ENCODE measurements at places on chromosomes 16 and 17. TPM values are rescaled to one million over a fixed set of nuclear protein-coding genes. Genes with fewer than 3 reads are reported as not detected.

The ENO3 gene
- 2.1 TPM for polyA plus RNA-seq

The SLX4 gene
- 0.81 TPM for polyA plus RNA-seq

The KRT20 gene
- not detected for polyA plus RNA-seq

The TEX14 gene
- 2.9 TPM for polyA plus RNA-seq

The KCNJ2 gene
- 0.09 TPM for polyA plus RNA-seq

The DBNDD1 gene
- polyA plus RNA-seq: 52.1 TPM

The KATNB1 gene
- 2.0 TPM for polyA plus RNA-seq

The SLC35G6 gene
- not detected for polyA plus RNA-seq

The RHOT1 gene
- 297 TPM for polyA plus RNA-seq

All from Purkinje cell (primary cell).